OCI-LY7 (cell line): ENCODE measurements at places on chromosomes 4 and X.

GRCh38 chr4:83724485-83725335 is 188.8 kb downstream of the GPAT3 start:
- no peak for DNase-seq

- DNase-seq, result no peak
These were observed 163.6 kb upstream of the PLAC1 start for GRCh38 chrX:134821901-134822300.

DNA sequence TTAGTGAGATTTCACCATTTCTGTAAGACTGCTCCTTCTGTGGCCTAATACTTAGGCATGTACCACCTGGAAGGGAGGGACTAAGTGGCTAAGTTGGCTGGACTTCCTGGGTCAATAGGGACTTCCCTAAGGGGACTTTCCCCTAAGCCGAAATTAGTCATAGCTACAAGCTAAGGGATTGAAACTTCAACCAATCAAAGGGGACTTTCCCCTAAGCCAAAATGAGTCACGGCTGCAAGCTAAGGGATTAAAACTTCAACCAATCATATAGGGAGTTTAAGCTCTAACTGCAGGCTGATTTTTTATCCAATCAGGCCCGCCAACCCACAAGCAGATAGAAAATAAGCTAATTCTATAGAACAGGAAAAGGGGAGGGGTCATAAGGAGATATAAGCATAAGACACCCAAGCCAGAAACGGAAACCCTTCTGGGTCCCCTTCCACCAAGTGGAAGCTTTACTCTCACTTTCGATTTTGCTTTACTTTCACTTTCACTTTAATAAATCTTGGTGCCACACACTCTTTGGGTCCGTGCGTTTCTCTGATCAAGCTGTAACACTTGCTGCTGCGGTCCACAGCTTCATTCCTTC is 382.8 kb downstream of the KLHL4 start:
- no peak for DNase-seq

GRCh38 chr4:16817286-16817685 is 81.2 kb downstream of the LDB2 start:
- DNase-seq, result no peak

DNA sequence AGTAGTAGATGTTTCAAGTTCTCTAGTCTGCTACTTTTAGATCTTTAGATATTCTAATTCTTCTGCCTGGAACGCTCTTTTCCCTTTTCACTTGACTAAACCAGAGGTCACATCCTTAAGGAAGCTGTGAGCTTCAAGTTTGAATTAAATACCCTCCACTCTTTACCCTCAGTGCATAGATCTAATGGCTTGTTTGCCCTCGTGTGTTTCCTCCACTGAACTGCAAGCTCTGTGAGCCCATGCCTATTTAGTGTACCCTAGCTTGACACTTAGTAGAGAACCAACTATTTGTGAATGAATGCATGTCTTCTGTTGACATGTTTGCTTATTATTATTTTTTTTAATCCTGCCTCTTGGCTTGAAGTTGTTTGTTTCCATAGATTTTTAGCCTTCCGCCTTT is 138.3 kb downstream of the PDE5A start:
- peak; percentile 32 for DNase-seq

GRCh38 chrX:107504006-107504405 is 54.6 kb downstream of the FRMPD3 start:
- DNase-seq, result no peak

GRCh38 chr4:25827897-25828296 is 34.9 kb downstream of the SEL1L3 start:
- no peak for DNase-seq
